ENCODE measurements at places on chromosomes 7 and 10. TPM values are rescaled to one million over a fixed set of nuclear protein-coding genes. Genes with fewer than 3 reads are reported as not detected.
A peak's percentile ranks its signal among the peaks of the same experiment; 100 is the strongest.

The FAM241B gene
- 13.7 TPM for total RNA-seq

The KLF14 gene
- total RNA-seq: not detected

The TRUB1 gene
- total RNA-seq: 18.7 TPM

The WNT16 gene
- not detected for total RNA-seq

The TLX1 gene
- total RNA-seq: not detected

The ZNF804B gene
- total RNA-seq: not detected

The CHCHD2 gene
- total RNA-seq: 120 TPM

The RBM20 gene
- total RNA-seq: 1.4 TPM

- DNase-seq: no peak
Measured at GRCh38 chr7:10536561-10536960, 437.1 kb upstream of the PHF14 start.

DNA sequence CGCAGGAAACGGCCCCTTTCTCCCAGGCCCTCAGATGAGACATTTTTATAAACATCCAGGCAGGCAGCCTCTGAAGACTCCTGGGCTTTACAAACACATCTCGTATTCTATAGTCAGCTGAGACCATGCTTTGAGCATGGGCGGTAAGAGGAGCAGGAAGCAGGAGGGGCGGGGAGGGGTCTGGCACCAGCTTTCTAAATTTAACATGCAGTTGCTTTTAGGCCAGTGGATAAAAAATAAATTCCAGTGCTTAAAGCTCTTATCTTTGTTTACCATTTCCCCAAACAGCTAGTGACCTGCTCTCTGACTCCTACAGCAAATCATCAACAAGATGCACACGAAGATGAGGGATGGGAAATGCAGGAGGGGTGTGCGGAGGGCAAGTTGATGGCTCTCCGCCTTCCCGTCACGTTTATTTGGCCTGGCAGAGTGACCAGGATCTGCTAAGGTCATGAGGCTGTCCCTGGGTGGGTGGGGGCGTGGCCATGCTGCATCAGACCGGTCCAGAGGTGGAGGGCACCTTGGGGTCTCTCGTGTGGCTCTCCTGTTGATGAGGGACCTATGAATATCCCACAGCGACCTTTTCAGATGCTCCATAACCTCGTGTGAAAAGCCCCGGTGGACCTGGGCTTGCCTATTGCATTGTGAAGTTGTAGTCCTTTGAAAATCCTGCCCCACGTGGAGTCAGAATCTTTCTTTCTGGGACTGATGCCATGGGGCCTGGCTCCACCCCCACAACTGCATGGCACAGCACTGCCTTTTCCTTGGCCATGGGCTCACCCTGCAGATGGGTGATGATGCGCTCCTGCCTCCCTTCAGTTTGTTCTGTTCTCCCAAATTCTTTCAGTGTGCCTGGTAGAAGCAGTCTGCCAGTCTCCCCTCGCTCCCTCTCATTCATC is 67.5 kb downstream of the PARP12 start:
- peak; percentile 72 for DNase-seq

DNA sequence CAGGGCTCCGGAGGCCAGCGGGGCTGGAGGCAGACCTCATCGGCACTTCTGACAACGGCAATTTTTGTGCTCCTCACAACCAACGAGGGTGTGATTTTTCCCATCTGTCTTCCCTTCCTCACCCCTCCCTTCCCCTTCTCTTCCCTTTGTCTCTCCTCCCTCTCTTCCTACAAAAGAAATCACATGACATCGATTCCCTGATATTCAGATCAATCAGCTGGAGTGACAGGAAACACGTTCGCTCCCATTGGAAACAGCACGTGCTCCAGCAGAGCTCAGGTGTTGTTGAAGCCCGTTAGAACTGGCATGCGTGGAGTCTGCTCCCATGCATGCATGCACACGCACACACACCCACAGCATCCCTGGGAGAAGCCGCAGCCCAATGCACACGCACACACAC is 222.4 kb downstream of the PTPRN2 start:
- peak; percentile 37 for DNase-seq

- no peak for DNase-seq
Measured at GRCh38 chr10:77390481-77390891, 247.1 kb downstream of the KCNMA1 start.

- no peak for DNase-seq
Measured at GRCh38 chr10:107649249-107649648, 484.7 kb upstream of the SORCS1 start.

- DNase-seq: no peak
Measured at GRCh38 chr10:49679480-49679893, at the start of gene C10orf53. Gene C10orf53 (plus strand): TSS chr10:49679651. CDS start chr10:49679698, 47 bp downstream.

GRCh38 chr10:31014161-31014875 is 17.3 kb downstream of the ZNF438 start:
- DNase-seq: no peak

GRCh38 chr7:74405191-74405898 is 48.4 kb upstream of the GTF2IRD1 start:
- peak; percentile 86 for DNase-seq

- no peak for DNase-seq
Measured at GRCh38 chr7:45624392-45624760, 50.2 kb downstream of the ADCY1 start.

- DNase-seq: no peak
Measured at GRCh38 chr7:129262324-129262723, 37.5 kb downstream of the AHCYL2 start.

DNA sequence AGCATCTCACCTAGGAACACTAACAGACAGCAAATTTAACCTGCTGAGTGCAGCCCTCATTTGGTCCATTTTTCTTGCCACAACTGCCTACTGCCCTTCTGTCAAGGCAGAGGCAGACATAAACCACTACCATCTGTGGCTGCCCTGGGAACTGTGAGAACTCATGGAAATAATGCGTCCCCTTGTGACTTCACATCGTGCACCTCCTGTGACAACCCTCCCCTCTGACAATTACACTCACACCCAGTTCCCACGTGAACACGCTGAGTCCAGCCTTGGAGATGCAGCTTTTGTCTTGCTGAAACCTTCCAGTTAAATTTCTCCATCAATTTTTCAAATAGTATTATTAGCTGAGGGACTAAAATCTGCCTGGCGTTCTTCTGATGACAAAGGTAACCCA is 193.1 kb upstream of the KLF14 start:
- DNase-seq: no peak

GRCh38 chr7:126541406-126541805 is 711.3 kb downstream of the GRM8 start:
- DNase-seq: no peak

All from chondrocyte (in vitro differentiated cells).